ENCODE measurements at places on chromosomes 3 and 15. TPM values are rescaled to one million over a fixed set of nuclear protein-coding genes. Genes with fewer than 3 reads are reported as not detected.

DNA sequence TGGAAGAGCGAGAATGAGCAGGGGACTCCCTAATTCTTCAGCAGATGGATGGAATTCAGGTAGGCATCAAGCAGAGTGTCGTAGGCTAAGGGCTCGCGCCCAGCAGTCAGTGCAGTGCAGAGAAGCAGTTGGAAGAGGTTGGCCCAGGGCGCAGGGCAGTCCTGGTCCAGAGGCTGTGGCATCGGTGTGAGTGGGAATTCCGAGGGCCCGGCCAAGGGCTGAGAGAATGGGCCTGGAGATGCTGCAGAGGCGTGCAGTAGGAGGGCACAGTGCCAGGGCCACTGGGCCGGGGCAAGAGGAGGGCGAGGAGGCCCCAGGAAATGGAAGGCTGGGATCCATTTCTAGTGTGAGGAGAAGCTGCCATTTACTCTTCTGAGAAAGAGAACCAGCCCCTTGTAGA lies 74.4 kb downstream of the AAGAB start:
- H3K27ac ChIP-seq: no peak overlapping the region
- peaks cover 4% of the 10 kb centered on the region for H3K4me1 ChIP-seq
- H3K4me3 ChIP-seq: no peak overlapping the region
- no peaks in the 10 kb centered on the region for H3K27me3 ChIP-seq

DNA sequence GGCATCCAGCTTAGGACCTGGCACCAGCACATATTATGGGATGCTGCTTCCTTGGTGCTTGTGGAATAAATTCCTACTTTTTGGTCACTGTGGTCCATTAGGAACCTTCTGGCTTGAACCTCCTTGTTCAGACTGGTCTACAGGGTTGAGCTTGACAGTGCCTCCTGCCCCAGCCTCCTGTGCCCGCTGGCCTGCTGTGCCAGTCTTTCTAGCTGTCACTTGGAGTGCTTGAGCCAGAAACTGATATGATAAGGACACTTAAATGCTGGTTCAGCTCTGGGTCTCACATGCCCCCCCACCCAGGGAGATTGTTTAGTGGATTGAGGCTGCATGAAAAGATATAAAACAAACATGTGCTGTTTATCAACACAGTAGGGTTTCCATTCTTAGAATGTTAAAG lies 147.8 kb downstream of the SLCO3A1 start:
- no peaks in the 10 kb centered on the region for H3K4me1 ChIP-seq
- H3K27ac ChIP-seq: no peak overlapping the region
- no peaks in the 10 kb centered on the region for H3K36me3 ChIP-seq

DNA sequence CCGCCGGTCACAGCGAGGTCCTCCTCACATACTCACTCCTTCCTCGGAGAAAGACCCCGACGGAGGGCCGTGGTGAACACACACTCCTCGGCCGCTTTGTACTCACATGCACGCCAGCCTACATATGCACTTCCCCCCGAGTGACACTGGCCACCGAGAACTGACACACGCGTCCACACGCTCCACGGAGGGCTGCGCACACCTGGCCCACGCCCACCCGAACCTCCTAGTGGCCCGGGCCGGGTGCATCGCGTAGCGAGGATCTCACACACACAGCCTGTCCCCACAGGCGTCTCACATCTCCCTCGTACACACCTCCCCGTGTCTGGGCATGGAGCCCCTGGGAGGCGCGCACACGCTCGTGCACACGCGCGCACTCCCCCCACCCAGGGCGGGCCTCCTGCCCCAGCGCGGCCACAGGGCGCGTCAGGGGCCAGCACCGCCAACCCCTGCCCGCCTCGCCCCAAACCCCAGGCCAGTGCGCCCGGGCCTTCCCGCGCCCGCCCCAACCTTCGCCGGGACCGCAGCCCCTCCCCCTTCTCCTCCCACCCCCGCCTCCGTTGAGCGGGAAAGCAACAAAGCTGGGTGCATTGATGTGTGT lies 411 bp upstream of the C3orf70 start:
- H3K27ac ChIP-seq: peak overlapping the region; percentile 48
- peaks cover 9% of the 10 kb centered on the region for H3K27me3 ChIP-seq
- peak overlapping the region; percentile 78 for H3K4me3 ChIP-seq
- peaks cover 4% of the 10 kb centered on the region for H3K4me1 ChIP-seq

GRCh38 chr3:72652395-72652794 lies 195.8 kb downstream of the SHQ1 start:
- H3K36me3 ChIP-seq: no peaks in the 10 kb centered on the region
- DNase-seq: peak; percentile 37
- H3K4me1 ChIP-seq: peaks cover 4% of the 10 kb centered on the region
- peaks cover 11% of the 10 kb centered on the region for H3K27me3 ChIP-seq
- H3K27ac ChIP-seq: no peak overlapping the region
- H3K4me3 ChIP-seq: no peak overlapping the region

GRCh38 chr3:194485468-194485880 lies 1.3 kb downstream of the ATP13A3 start:
- peaks cover 2% of the 10 kb centered on the region for H3K4me1 ChIP-seq
- no peaks in the 10 kb centered on the region for H3K36me3 ChIP-seq
- DNase-seq: no peak
- H3K27ac ChIP-seq: peak overlapping the region; percentile 80

- H3K27ac ChIP-seq: no peak overlapping the region
- no peak overlapping the region for H3K4me3 ChIP-seq
- no peaks in the 10 kb centered on the region for H3K27me3 ChIP-seq
- H3K4me1 ChIP-seq: no peaks in the 10 kb centered on the region
- H3K36me3 ChIP-seq: no peaks in the 10 kb centered on the region
These were observed 46.1 kb downstream of the SLC9C1 start for GRCh38 chr3:112247900-112248299.

DNA sequence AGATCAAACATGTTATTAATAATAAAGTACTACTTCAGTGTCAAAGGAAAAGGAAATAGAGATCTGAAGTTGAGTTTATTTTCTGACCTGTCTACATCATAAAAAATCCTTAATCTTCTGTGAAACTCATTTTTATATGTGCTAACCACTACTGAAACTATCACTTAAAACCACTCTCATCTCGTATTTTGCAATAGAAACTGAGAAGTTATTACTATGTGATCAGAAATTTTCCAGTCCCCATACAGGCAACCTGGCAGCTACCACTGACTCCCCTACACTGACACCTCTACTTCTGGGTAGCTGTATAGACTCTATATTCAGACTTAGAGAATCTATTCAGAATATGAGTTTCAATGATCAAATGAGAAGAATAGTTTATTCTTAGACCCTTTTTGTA lies 8.3 kb downstream of the HDGFL3 start:
- DNase-seq: no peak
- H3K27ac ChIP-seq: no peak overlapping the region
- H3K4me3 ChIP-seq: no peak overlapping the region
- no peaks in the 10 kb centered on the region for H3K27me3 ChIP-seq

GRCh38 chr3:46930166-46930944 lies 46.2 kb downstream of the CCDC12 start:
- H3K27ac ChIP-seq: peak overlapping the region; percentile 85
- no peak for DNase-seq
- H3K4me3 ChIP-seq: no peak overlapping the region
- H3K4me1 ChIP-seq: peaks cover 83% of the 10 kb centered on the region

DNA sequence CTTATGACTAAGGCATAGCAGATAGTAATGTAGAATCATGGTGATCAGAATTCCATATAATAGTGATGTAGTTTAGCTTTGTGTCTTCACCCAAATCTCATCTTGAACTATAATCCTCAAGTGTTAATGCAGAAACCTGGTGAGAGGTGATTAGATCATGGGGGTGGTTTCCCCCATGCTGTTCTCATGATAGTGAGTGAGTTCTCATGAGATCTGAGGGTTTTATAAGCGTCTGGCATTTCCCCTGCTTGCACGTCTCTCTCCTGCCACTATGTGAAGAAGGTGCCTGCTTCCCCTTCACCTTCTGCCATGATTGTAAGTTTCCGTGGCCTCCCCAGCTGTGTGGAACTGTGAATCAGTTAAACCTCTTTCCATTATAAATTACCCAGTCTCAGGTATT lies 138.7 kb upstream of the CBLB start:
- no peak overlapping the region for H3K27ac ChIP-seq
- no peak for DNase-seq
- no peaks in the 10 kb centered on the region for H3K4me1 ChIP-seq
- H3K36me3 ChIP-seq: no peaks in the 10 kb centered on the region

- H3K4me1 ChIP-seq: no peaks in the 10 kb centered on the region
- no peaks in the 10 kb centered on the region for H3K36me3 ChIP-seq
- H3K27ac ChIP-seq: no peak overlapping the region
- no peaks in the 10 kb centered on the region for H3K27me3 ChIP-seq
- DNase-seq: no peak
- no peak overlapping the region for H3K4me3 ChIP-seq
These were observed 140.9 kb downstream of the TFG start for GRCh38 chr3:100850156-100850555.

DNA sequence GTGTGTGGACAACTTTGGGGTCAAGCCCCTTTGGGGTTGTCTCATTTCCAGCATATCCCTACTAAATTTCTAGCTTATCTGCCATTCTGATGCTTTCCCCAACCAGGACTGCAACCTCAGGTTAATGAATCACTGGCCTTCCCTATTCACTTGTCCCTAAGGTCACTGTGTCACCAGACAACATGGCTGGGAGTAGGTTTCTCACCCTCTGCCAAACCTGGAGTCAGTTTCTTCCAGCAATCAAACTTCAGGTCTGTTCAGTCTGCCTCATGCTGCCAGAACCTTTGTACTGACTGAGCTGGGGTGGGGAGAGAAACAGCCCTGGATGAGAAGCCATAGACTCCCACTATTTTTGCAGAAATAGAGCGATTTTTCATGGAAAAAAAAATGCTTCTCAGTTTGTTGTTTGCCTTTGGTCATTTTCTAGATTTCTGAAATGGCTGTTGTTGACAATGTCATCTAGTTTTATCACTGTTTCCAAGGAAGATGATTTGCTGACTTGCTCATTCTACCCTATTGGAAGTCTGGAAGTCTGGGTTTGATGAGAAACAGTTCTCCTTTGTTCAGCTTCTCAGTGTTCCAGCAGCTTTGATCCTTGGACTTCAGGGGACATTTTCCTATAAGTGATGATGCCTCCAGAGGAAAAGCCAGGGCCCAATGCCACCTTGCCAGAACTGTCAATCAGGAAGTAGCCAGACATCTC lies 74.8 kb upstream of the IL12A start:
- H3K27ac ChIP-seq: peak overlapping the region; percentile 9
- peak; percentile 13 for DNase-seq
- no peaks in the 10 kb centered on the region for H3K4me1 ChIP-seq
- no peaks in the 10 kb centered on the region for H3K36me3 ChIP-seq

GRCh38 chr15:82018201-82018600 lies 27.6 kb downstream of the MEX3B start:
- no peak overlapping the region for H3K27ac ChIP-seq
- H3K36me3 ChIP-seq: no peaks in the 10 kb centered on the region
- no peak for DNase-seq
- H3K4me3 ChIP-seq: no peak overlapping the region

GRCh38 chr3:24578951-24579421 lies 84.3 kb upstream of the THRB start:
- H3K4me3 ChIP-seq: no peak overlapping the region
- no peaks in the 10 kb centered on the region for H3K36me3 ChIP-seq
- no peaks in the 10 kb centered on the region for H3K4me1 ChIP-seq

DNA sequence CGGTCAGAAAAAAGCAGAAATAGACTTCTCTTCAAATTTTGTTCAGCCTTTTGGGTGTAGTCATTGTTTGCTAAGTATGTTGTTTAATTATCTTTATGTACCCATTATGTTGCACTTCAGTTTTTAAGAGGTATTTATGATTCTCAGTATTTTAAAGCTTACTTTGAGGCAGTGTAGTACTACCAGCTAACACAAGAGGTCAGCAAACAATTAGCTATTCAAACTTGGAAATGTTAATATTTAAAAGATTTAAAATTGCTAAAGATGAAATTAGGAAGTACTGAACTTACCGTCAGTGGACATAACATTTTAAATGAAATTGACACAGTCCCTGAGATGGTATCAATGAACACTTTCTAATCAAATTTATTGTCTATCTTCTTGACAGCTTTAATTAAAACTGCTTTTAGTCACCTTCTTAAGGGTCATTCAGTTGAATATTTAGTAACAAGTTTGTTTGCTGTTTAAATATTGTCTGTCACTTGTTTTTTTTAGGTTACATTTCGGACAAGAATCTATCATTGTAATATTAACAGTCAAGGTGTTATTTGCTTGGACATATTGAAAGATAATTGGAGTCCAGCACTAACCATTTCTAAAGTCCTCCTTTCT lies 28.1 kb downstream of the NKIRAS1 start:
- no peak overlapping the region for H3K4me3 ChIP-seq
- DNase-seq: no peak
- H3K27me3 ChIP-seq: no peaks in the 10 kb centered on the region
- H3K36me3 ChIP-seq: peaks cover 25% of the 10 kb centered on the region
- no peak overlapping the region for H3K27ac ChIP-seq

- H3K27ac ChIP-seq: peak overlapping the region; percentile 66
- peak; percentile 88 for DNase-seq
These were observed 78.4 kb downstream of the FBXL2 start for GRCh38 chr3:33355611-33356010.

Gene CD80
- 0.45 TPM for polyA plus RNA-seq

Gene TRANK1
- 10.7 TPM for polyA plus RNA-seq

Gene RHOV
- 0.54 TPM for polyA plus RNA-seq

Gene RTP3
- not detected for polyA plus RNA-seq

Gene PHLDB2
- polyA plus RNA-seq: 22.2 TPM

Gene GOLGA6A
- polyA plus RNA-seq: 0.15 TPM

Gene GOLGA8O
- 0.13 TPM for polyA plus RNA-seq
